Muscle of arm (tissue), 14 donors: ENCODE measurements at places on chromosomes 3 and 15. TPM values are rescaled to one million over a fixed set of nuclear protein-coding genes. Genes with fewer than 3 reads are reported as not detected.

GRCh38 chr3:141877911-141878310 is 1.5 kb downstream of the ATP1B3 start:
- DNase-seq = no peak

GRCh38 chr3:10702961-10703740 is 112.9 kb upstream of the SLC6A11 start:
- DNase-seq = no peak

- DNase-seq = no peak
These were observed 4.6 kb downstream of the STIMATE start for GRCh38 chr3:52892625-52893311.

DNA sequence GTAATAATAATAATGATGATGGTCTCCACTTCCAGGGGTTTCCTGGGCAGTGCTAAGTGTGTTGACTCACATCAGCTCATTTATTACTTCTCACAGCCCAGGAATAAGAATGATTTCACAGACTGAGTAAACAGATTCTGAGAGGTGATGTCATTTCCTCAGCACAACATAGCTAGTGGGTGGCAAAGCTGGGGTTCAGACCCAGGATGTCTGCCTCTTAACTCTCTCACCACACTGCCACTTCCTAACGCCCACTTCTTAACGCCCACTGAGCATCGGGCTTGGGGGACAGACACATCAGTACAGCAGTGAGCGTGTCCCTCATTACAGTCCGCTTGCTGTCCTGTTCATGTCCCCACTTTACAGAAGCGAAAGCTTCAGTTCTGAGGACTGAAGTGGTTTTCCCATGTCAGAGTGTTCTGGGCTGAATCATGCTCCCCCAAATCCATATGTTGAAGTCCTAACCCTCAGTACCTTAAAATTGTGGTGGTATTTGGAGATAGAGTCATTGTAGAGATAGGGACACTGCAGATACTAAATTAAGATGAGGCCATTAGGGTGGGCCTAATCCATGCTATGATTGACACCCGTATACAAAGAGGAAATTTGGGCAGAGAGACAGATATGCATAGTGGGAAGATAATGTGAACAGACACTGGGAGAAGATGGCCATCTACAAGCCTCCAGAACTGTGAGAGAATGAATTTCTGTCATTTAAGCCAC is 68.0 kb downstream of the ATP2B2 start:
- DNase-seq = no peak

GRCh38 chr3:43549626-43550290 is 72.1 kb downstream of the ANO10 start:
- no peak for DNase-seq

DNA sequence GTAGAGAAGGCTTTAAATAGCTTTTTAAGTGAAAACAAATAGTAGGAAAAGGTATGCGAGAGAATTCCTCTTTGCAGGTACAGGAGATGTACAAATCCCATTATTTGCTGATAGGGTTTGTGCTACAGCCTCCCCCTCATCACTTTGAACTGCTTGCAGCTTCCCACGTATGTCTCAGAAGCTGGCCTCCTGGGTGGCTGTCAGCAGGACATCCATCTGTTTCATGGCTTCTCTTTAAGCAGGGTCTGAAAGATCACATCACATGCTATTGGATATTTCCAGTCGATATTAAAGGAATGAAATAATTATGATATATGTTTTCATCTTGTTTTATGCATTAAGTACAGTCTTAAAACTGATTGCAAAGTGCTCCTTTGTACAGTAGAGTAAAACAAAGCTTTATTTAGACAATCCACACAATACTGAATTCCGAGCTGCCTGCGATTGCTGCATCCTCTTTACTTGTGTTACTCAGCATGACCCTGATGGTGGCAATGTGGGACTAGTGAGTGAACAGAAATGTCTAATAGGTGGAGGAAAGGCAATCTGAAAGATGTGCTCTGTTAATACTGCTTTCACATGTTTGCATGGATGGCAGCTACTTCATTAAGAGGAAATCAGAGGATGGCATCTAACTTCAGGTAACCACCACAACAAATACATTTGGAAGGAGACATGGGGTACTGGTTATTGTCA is 930.6 kb upstream of the SEMA6D start:
- no peak for DNase-seq

GRCh38 chr3:42443292-42443691 is 32.9 kb upstream of the LYZL4 start:
- no peak for DNase-seq

- no peak for DNase-seq
These were observed 232.7 kb downstream of the MECOM start for GRCh38 chr3:169430707-169431404.

DNA sequence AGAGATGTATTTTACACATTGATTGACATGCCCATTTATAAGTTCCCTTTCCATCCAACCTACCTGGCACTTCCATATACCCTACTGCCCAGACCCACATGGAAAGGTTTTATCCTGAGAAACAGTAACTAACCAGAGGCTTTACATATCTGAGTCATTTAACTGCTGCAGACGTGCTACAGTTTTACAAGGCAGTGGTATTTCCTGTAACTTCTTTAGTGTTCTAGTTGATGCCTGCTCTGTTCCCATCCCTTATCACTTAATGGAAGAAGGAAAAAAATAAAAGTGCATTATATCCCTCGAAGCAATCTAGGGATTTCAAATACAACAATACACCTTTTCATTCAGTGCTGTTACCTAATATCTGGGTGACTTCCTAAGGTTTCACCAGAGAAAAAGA is 107.1 kb downstream of the TMCO5A start:
- no peak for DNase-seq

GRCh38 chr3:184823990-184824389 is 12.0 kb downstream of the VPS8 start:
- no peak for DNase-seq

GRCh38 chr3:194256040-194256945 is 94.8 kb downstream of the CPN2 start:
- DNase-seq = no peak

GRCh38 chr15:88627463-88627862 is 6.3 kb downstream of the AEN start:
- DNase-seq = no peak

DNA sequence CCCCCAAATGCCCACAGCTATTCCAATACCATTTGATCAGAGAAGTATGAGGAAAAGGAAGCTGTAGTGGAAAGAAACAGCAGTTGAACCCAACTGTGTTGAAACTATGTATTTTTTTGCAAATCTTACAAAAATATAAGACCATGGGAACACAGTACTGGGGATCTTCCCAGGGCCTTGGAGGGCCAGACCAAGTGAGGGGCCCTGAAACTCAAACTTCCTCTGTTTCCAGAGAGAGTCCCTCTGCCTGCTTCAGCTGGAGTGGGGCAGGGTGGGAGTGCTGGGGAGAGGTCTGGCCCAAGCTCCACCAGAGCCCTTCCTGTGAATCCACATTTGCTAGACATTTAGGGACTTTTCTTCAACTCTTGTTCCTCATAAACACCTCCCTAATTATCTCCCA is 263.9 kb downstream of the CHST2 start:
- DNase-seq = no peak

GRCh38 chr15:84079885-84080777 is 155.4 kb upstream of the GOLGA6L4 start:
- peak; percentile 40 for DNase-seq

DNA sequence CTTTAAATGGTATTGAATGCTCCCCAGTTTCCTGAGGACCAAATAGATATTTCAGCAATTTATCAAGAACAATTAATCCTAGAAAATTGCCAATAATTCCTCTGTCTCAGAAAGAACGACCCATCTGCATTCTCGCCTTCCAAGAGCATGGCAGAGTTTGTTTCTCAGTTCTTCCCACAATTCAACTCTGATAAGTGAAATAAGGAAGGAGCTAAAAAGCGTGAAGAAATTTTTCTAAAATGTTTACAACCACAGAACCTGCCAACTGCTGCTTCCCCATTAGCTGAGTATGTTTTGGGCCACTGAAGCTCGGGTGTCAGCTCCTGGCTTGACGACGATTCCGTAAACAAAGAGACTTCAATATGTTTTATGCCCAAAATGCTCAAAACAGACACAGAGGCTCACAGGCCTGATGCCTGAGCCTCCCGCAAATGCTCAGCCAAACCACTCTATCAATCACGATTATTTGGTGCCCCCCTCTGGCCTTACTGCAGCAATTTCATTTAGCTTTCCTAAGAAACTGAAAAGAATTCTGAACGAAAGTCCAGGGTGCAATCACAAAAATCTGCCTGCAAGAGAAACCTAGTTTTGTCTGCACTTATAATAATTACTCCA is 259.2 kb upstream of the CCDC54 start:
- peak; percentile 78 for DNase-seq

GRCh38 chr3:195195321-195196209 is 75.4 kb downstream of the XXYLT1 start:
- DNase-seq = no peak

- DNase-seq = no peak
These were observed 228.8 kb upstream of the PEX5L start for GRCh38 chr3:180265551-180265950.

DNA sequence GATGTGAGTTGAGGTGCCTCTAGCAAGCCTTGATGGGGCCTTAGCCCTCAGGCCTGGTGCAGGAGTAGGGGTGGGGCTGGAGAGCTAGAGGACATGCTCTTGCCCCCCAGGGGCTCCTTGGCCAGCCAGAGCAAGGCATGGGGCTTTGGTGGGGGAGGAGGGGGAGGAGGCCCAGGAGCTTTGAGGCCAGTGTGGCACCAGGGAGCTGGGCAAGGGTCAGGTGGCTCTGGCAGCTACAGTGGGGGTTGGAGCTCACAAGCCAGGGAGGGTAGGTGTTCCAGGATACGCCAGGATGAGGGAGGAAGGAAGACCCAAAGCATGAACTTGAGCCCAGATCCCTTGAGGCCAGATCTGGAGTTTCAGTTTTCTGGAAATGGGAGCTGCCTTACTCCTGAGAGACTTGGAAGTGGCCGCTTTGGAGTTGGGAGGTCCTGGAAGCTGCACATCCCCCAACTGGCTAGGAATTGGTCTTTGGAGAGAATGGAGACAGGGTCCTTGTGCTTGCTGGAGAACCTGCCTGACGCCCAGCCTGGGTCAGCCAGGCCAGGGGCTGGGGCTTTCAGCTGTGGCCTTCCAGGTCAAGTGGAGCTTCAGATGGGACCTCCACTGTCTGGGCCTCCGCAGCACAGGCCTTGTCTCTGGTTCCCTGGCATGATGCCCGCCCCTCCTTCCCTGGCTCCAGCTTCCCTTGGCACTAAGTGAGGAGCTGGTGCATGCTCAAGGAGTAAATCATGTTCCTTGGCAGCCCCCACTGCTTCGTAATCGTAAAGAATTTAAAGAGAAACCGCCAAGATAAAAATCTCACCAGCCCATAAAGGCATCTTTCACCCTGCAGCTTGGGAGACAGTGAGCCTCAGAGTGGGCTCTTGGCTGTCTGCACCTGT is 8.7 kb downstream of the SEMA3F start:
- DNase-seq = peak; percentile 80

DNA sequence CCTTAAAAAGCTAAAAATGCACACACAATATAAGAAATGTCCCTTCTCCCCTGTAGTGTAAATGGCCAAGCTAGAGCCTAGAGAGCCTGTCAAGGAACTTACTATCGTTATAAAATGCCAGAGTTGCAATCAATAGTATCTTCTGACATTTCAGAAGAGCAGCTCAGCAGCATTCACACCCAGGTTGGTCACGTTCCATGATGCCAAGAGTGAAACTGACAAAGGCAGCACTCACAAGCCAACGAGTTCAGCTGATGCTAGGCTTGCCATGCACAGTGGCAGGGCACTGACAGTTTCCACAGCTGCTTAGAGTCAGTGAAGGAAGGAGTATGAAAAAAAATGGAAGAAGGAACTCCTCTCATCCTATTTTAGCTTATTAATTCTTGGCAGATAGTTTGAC is 331.4 kb upstream of the CCDC54 start:
- DNase-seq = no peak

GRCh38 chr15:74869372-74869725 is 3.8 kb downstream of the SCAMP2 start:
- DNase-seq = no peak

DNA sequence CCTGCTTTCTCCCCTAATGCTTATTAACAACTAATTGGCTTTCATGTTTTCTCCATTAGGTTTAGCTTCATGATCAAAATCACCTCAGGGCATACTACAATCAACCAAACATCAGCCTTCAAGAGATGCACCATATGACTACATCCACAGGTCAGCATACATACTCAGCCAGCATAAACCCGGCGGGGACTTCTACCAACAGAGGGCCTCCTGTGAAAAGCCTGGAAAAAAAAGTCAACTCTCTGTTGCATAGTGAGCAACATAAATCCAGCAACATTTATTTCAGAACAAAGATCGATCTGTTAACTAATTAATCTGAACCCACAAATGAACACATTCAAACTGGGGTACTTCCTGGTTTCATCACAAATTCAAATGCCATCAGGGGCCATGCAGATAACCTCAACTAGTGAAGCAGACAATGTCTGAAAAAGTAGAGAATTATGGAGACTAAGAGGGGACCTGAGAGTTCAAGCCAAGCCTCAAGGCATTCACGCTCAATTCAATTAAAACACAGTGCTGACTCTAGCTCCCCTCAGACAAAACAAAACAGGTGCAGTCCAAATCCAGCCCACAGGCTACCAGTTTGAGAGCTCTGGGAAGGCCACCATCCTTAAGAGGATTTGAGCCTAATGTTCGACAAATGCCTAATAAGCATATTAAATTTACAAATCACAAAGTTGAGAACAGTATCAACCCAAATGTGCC is 124.5 kb downstream of the MAGI1 start:
- no peak for DNase-seq

DNA sequence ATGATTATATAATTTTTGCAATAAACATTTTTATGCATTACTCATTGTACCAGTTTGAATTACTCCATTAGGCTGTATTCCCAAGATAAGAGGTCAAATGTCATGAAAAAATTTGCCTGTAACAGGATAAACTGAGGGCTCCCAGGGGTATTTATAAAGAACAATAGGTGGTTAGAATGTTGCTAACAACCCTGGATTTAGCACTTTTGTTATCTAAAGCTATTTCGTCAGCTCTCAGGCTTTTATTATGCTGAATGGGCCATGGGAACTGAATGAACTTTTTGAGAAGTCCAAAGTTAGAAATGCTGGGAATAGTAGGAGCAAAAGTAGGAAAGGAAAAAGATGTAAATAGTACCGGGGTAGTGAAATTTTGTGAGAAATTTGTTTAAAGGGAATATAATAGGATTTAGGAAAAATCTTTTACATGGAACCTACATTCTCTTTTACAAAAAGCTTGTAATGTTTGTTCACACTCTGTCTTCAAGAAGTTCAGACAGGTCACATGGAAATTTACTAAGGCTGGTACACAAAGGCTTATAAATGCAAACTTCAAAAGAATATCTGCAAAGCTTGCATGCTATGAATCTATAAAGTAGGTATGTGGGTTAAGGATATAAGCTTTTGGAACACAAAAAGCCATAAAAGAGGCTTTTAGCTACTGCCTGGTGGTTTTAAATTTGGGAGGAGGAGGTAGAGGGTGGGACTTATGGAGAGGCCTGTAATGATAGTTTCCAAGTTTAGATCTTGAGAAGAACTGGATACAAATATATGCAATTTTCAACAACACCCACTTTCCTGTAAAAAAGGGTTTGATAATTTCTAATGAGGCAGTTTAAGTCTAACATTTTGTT is 445.8 kb upstream of the NAALADL2 start:
- no peak for DNase-seq

The TMEM158 gene
- polyA plus RNA-seq = 1.4 TPM

The SYNPR gene
- not detected for polyA plus RNA-seq

The NME9 gene
- not detected for polyA plus RNA-seq

The SNTN gene
- not detected for polyA plus RNA-seq

The PP2D1 gene
- 0.18 TPM for polyA plus RNA-seq

The CPNE4 gene
- 1.5 TPM for polyA plus RNA-seq

The HYAL1 gene
- polyA plus RNA-seq = 2.2 TPM

The SPATA12 gene
- polyA plus RNA-seq = 0.06 TPM

The RLBP1 gene
- 0.38 TPM for polyA plus RNA-seq

The COL7A1 gene
- polyA plus RNA-seq = 42.3 TPM
